ENCODE measurements at places on chromosomes 6 and 20.

- DNase-seq: no peak
Observed at GRCh38 chr6:27419363-27419762, 30.8 kb downstream of the ZNF391 start.

DNA sequence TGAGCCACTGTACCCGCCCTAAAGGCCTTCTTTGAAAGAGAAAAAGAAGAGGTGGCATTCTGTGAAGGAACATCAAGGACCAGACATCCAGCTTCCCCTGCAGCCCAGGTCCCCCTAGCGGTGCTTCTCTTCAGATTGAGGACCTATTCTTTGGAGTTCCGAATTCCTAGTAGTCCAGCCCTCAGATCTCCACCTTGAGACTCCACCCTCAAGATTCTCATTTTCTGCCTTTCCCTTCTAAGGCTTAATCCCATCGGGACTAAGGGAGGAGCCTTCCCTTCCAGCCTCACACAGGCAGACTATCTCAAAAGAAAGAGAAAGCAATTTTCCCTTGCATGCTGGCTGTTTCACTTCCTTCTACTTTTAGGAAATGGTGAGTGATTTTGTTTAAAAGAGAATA, 32.5 kb downstream of the MUC22 start:
- no peak for DNase-seq

GRCh38 chr20:971346-971745, 30.8 kb downstream of the RSPO4 start:
- DNase-seq: no peak

GRCh38 chr6:157741948-157742556, 81.0 kb upstream of the SNX9 start:
- no peak for DNase-seq

DNA sequence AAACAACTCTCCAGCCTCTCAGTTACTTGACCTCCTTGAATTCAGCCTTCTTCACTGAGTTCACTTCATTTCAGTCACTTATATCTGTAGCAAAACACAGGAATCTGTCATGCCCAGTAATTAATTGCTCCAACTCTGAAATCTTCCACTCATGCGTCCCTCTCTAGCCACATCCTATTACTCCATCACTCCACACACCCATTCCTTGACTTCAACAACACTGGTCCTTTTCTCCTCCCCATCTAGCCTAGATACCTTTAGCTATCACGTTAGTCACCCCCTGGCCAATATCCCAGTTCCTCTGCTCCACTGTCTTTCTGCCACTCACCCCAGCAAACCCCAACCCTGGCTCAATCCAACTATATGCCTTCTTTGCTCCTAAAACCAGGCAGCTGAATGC, 7.7 kb downstream of the ZHX3 start:
- DNase-seq: no peak

DNA sequence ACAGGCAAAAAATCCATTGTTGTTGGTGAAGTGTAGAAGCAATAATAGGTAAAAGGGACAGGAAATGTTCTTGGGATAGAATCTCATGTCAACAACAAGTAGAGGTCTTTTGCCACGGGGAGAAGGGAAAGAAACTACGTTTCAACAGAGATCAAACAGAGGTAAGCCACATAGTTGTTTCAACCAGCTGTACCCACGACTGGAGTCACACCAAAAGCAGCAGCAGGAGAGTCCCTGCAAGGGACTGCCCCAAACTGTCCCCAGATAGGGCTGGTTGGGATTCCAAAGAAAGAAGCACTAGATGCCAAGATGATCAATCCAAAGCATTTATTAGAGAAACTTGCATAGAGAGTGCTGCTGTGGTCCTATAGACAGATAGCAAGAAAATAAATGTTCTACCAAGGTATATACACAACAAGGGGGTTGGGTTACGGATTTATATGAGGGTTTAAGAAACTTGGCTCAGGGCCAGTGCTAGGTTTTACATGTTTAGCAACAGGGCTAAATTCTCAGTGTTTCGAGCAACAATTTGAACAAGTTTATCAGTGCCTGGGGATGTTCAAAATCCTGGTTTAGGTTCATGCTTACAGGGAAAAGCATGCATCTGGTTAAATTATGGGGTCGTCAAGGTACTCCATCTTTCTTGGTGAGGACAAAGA, 466.5 kb downstream of the MMUT start:
- DNase-seq: no peak

GRCh38 chr6:22716721-22717120, 147.4 kb downstream of the HDGFL1 start:
- DNase-seq: no peak

DNA sequence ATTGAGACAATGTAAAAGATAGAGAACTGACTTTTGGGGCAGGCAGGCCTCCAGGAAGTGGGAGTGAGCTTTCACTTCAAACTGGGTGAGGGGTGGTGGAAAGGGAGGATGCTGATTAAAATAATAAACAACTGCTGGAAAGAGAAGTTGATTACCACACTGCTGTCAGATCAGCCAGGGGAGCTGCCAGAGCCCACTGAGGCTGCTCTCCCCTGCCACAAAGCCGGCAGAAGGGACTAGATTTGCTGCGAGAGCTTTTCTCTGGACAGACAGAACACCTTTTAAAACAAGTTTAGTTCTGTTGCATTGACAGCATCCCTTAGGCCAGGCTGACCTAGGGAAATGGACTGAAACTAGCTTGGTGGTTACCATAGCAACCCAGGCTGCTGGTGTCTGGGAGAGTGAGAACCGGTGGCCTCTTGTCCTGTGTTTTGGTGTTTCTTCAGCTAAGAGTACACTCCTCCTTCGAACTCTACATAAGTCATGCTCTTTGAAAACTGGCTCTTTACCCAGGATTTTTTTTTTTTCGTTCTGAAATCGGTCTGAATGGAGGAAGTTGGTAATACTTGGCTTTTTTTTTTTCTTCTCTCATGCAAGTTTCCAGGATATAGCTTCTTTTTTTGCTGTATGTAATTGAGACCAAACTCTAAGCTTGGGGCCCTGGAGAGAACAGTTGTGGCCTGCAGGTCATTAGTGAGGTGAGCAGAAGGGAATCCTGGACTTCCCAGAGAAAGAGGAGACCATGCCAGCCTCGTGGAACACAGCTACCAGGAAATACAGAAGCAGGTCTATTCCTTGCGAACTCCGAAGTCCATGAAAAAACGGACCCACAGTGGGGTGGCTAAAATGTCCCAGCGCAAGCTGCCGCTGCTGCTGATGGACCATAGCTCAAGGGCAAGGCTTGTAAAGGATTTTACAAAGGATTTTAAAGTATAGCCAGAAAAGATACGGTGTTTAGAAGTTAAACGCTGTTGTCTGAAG, 374.4 kb downstream of the UTRN start:
- peak; percentile 42 for DNase-seq

DNA sequence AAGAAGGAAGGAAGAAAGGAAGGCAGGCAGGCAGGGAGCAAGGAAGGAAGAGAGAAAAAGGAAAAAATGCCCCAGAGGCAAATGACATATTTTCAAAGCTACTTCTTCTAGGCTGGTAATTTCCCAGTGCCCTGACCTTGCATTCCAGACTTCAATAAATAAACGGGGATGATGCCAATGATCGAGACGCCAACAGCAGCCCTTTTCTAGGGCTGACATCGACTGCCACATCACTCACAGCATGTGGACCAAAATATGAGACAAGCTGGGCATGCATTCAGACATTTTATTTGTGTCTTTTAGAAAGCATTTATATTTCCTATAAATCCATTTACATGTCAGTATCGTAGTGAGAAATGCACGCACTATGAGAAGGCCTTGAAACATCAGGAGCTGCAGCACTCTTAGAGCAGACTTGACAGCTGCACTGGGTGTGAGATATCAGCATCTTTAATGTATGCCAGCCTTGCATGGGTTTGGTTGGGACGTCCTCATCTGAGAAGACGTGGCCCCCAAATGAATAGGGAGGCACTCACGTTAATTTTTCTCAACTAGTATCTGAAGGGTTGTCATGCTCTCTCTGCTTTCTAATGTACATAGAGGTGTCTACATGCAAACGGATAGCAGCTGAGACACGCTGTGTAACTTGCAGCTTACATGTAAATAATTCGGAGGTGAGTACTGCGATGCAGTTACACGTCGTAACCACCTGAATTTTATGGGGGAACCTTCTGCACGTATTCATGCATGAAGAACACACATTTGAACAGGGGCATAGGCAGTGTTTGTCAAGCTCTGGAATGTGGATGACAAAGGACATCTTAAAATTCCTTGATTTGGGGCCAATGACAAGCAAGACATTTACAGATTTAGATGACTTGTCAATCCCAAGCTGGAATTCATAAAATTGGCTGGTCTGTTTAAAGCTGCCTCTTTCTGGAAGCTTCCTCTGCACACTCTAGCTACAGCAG, 149.1 kb upstream of the AGPAT4 start:
- DNase-seq: no peak

DNA sequence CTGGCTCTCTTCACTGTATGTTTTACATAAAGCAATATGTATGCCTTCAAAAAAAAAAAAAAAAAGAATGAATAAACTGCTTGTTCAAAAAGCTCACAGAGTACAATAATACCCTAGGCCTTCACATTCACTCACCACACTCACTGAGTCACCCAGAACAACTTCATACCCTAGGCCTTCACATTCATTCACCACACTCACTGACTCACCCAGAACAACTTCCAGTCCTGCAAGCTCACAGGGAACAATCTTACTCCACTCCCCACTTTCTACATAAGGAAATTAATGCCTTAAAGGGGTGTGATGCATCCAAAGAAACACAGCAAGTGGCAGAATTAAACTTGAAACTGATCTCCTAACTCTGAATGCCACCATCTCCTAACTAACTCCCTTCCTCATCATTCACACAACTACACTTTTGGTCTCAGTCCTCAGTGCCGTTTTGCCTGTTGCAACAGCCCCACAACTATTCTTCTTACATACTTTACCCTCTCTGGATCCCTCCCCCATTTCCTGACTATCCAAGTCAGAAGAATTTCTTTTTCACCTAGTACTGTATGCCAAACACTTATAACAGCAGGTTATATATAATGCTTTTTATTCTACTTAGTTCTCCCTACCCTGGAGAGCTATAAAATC, 34.2 kb downstream of the NHSL1 start:
- DNase-seq: peak; percentile 92

- DNase-seq: no peak
Observed at GRCh38 chr6:52059821-52060220, 27.6 kb downstream of the PKHD1 start.

DNA sequence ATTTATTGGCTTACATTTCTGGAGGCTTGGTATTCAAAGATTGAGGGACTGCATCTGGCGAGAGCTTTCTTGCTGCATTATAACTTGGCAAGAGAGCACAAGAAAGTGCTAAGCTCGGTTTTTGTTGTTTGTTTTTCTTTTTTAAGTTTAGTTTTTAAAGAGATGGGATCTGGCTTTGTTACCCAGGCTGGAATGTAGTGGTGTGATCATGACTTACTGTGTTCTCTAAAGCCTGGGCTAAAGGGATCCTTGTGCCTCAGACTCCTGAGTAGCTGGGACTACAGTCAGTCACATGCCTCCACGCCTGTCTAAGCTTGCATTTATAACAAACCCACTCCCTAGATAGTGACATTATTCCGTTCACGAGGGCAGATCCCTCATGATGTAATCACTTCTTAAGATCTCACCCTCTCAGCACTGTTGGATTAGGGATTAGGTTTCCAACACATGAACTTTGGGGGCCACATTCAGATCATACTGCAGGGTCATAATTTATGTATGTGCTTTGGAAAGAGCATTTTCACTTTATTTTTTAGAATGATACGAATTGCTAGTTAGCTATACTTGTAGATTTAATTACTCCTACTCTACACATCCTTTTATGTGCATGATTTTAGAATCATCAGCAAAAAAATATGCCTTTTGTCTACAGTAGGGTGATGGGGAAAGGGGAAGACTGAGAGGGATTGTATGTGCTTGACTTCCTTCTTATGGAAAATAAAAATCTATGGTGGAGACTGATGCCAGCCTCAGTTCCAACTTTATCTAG, 167.8 kb downstream of the JARID2 start:
- no peak for DNase-seq

- no peak for DNase-seq
Observed at GRCh38 chr20:51496964-51497363, 45.6 kb downstream of the NFATC2 start.

DNA sequence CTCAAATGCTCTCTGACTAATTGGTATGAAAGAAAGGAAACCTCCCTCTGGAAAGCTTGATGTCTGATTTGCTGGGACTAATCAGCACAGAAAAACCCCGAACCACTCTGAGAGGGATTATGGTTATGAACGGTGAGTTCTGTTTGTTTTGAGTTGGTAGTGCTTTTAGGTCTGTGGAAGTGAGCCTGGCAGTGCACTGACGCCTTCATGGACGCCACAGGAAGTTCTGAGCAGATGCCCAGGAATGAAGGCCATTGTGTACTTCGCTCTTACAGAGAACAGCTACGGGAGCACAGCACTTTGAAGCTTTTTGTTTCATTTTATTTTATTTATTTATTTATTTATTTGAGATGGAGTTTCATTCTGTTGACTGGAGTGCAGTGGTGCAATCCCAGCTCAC, 754.1 kb downstream of the QKI start:
- DNase-seq: no peak

DNA sequence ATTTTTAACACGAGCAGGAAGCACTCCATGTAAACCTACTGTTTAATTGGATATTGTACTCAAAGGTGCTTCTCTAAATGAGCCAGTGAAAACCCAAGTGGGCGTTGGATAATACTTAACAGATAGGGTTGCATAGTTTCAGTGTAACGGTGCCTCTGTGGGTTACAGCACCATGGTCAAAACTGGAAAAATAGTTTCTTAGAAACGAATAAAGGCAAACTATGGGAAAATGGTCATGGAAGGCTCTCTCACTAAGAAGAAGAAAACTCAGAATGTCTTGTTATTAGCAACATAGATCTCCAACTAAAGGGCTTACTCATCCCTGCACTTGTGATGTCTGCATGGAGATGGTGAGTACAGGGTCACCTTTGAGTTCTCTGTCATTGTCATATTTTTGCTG, 59.1 kb upstream of the NEDD9 start:
- DNase-seq: no peak

DNA sequence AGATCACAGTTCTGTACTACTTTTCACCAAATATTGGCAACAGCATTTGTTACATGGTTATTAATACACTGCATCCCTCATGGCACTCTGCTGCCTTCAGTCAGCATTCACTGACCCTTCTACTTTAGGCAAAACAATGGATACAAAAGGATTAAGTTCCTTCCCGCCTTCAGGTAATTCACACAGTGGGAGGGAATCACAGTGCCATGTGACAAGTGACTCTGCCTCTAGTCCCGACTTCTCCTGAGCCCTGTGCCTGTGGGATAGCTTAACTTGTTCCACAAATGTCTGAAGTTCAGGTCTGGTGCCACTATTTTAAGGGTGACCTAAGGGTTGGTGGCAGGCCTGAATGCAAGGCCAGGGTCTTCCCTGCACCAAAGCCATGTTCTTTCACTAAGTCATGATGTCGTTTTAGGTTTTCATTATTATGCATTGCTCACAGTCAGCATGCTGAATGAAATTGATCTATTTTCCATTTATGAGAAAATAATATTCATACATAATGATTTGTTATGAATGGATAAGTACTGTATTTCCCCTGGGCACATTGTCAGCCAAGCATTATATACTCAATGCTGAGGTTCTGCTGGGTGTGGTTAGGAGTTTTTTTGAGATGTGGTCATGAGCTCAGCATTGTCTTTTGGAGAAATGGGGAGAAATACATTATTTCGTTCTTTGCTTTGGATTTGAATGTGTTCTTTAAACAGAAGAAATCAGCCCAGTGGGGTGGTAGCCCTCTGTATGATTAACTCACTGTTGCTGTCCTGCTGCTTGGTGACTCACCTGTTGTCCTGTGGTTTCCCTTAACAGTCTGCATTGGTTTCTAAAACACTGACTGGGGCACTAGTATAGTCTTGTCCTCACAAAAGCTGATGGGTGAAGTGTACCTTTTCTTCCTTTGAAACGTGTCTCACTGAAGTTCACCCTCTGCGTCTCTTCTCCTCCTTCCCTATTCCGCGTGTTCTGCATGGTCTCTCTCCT, 66.4 kb downstream of the AFDN start:
- DNase-seq: peak; percentile 56

GRCh38 chr6:49269190-49269589, 193.9 kb downstream of the MMUT start:
- DNase-seq: no peak

Measured in epithelial cell of proximal tubule (primary cell).